ENCODE measurements at places on chromosomes 4 and X.

- no peak for DNase-seq
These were observed 41.0 kb upstream of the CDKN2AIP start for GRCh38 chr4:183403486-183403885.

GRCh38 chrX:34657726-34658070, 613 bp upstream of the TMEM47 start:
- no peak for DNase-seq

DNA sequence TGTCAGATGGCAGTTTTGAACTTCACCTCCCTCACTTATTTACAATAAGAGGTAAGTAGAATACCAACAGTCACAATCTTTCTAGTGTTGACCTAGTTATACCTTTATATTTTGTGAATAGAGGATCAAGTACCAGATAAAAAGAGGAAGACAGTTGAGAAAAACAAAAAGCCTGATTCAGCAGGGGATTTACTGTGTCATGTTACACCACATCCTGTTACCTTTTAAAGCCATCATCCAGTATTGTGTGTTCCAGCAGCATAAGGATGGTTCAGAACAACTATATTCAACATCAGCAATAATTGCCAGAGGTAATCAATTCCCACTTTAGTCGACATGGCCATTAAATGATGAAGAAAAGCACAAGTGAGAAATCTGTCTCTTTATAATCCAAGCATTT, 21.3 kb upstream of the CXCL6 start:
- no peak for DNase-seq

GRCh38 chr4:16582526-16582925, 315.9 kb downstream of the LDB2 start:
- DNase-seq = no peak
